ENCODE measurements at places on chromosomes 1 and 21. TPM values are rescaled to one million over a fixed set of nuclear protein-coding genes. Genes with fewer than 3 reads are reported as not detected.

GSTM1 gene
- 118 TPM for polyA plus RNA-seq

RGS1 gene
- 3.5 TPM for polyA plus RNA-seq

PRAMEF11 gene
- not detected for polyA plus RNA-seq

CR2 gene
- polyA plus RNA-seq = 1.3 TPM

GRCh38 chr21:46002841-46003574, 21.4 kb downstream of the COL6A1 start:
- DNase-seq = no peak

DNA sequence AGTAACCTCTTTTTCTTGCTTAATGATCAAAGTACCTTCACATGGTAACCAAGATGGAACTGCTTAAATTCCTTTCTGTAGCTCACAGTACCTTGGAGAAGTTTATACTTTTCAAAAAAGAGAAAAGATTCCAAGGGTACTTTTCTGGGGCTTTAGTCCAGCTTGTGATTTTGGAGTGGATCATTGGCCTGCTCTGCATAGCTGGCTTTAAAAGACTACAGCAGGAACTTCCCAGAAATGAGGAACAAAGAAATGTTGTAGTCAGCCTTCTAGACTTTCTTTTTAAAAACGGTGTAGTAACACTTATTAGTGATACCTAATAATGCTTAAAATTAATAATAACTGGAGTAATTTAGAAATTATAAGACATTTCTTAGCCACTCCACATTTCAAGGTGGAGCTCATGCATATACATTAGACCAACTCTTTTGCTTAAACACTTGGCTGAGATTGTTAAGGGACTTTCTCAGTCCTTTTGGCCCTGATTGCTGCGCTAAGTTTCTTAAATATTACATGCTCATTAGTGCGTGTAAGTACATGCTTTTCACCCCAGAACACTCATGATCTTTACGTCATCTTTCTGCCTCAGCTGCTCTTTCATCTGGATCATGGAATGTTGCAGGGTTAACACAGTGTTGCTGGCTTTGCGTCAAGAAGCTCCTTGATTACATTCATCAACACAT, 57.3 kb downstream of the SDCCAG8 start:
- DNase-seq = no peak

- no peak for DNase-seq
Observed at GRCh38 chr1:59885160-59885832, 41.3 kb downstream of the CYP2J2 start.

DNA sequence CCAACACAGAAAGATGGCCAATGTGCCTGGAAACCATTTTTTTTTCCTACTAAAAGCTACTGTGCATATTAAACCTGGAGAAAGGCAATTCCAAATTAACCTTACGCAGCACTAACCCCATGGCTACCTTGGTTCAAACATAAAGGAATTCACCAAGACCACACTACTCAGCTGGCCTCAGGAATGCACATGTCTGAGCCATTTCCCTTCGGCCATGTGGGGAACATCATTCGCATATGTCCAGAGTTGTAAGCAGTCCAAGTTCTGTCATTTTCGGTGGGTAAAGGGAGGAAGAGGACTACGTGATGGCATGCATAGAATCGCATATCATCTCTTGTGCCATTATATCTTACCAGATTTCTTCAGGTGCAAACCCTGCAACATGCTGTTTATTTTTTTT, 175.4 kb downstream of the NTMT2 start:
- no peak for DNase-seq

DNA sequence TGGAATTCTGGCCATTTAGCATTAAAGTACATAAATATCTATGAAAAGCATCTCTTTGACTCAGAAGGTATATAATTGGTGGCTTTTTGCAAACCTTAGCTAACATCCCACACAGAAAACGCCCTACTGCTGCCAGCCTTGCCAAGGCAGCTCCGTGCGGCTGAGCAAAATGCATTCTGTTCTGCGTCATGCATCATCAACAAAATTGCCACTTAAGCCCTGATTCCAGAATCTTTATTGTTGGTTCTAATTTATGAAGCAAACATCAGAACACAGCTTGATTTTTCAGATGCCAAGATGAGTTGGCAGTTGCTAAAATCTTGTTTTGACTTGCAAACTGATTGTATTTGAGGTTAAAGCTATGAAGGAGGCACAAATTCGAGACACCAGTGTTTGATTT, 314.9 kb upstream of the DEPDC1 start:
- DNase-seq = no peak

- no peak for DNase-seq
Observed at GRCh38 chr1:48676822-48677221, 99.9 kb downstream of the BEND5 start.

GRCh38 chr1:174344162-174344561, 103.6 kb upstream of the GPR52 start:
- DNase-seq = no peak

DNA sequence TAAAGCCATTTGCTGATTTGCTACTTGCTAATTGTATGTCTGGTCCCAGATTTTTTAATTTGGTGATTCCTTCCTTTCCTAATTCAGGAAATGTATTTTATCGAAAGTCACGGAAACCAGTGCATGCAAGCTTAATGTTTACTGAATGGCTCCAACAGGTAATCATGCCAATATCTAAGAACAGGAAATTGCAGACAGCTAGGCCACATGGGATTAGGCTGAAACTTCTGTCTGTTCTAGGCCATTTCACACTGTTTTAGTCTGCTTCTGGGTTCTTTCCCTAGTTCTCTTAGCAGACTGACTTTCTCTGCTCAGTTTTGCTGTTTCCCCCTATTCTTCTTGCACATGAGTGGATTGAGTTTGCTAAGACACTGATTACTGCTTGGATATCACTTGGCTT, 111.4 kb downstream of the NTNG1 start:
- no peak for DNase-seq

DNA sequence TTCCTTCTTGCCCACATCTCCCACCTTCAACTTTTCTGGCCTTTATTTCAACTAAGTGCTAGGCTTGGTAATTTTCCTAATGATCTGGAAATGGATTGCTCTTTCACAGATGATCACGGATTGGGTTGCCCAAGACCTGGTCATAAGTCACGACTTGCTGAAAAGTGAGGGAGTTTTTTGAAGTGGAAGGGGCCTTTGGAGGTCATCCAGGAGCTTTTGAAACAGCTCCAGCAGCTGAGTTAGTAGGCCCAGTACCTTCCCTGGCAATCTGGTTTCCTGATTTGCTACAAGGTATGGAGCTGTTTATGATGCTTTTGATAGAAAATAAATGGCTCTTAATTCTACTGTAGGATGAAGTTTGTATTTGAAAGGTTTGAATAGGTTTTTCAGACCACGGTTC, 20.4 kb downstream of the GREM2 start:
- no peak for DNase-seq

- no peak for DNase-seq
Observed at GRCh38 chr21:41010101-41010435, 157.9 kb upstream of the BACE2 start.

- no peak for DNase-seq
Observed at GRCh38 chr1:60091195-60091715, 17.7 kb upstream of the C1orf87 start.

DNA sequence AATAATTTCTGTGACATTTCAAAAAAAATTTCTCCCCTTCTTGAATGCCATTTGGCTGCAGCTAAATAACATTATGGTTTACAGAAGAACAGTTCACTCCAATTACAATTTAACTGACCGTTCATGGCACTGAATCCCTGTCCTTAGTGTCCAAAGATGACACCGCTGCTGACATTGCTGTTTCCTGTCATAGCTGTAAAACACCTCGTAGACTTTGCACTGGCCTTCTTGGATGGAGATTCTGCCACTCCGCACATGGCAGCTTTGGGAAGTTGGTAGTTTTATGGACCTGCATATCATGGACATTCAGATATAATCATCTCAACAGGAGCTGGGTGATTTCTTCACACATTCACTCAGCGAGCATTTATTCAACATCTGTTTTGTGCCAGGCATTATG, 5.0 kb downstream of the ARMH1 start:
- no peak for DNase-seq

DNA sequence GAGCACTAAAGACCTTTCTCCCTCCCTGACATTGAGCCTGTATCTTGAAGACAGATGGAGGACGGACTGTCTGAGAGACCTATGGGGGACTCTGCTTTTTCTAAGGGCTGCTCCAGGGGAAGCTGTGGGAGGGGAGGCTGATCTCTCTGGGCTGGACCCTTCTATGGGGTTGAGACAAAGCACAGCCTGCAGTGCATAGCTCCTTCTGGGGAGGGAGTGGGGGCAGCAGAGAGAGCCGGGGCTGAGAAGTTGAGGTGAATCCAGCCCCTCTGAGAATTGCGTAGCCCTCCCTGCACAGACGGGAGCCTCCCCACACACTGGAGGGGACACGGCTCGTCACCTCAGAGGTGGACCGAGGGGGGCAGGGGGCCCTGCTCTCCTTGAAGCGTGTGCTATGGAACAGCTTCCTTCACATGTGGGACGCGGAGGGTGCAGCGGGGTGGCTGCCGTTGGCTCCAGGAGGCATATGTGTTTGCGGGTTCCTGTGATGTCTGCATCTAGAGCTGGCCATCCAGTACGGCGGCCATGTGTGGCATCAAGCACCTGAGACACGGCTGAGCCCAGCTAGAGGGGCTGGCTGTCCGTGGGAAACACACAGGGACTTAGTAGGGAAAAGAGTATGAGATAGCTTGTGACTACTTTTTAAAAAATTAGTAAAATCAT, 299.1 kb downstream of the CAMTA1 start:
- DNase-seq = no peak

Measured in right renal cortex interstitium (tissue), 3 donors.